ENCODE measurements at places on chromosomes 3 and 15. TPM values are rescaled to one million over a fixed set of nuclear protein-coding genes. Genes with fewer than 3 reads are reported as not detected.

Gene CMC1
- total RNA-seq = 25.8 TPM

Gene GOLGA8S
- 0.85 TPM for total RNA-seq

Gene GOLGA8K
- total RNA-seq = 1.5 TPM

DNA sequence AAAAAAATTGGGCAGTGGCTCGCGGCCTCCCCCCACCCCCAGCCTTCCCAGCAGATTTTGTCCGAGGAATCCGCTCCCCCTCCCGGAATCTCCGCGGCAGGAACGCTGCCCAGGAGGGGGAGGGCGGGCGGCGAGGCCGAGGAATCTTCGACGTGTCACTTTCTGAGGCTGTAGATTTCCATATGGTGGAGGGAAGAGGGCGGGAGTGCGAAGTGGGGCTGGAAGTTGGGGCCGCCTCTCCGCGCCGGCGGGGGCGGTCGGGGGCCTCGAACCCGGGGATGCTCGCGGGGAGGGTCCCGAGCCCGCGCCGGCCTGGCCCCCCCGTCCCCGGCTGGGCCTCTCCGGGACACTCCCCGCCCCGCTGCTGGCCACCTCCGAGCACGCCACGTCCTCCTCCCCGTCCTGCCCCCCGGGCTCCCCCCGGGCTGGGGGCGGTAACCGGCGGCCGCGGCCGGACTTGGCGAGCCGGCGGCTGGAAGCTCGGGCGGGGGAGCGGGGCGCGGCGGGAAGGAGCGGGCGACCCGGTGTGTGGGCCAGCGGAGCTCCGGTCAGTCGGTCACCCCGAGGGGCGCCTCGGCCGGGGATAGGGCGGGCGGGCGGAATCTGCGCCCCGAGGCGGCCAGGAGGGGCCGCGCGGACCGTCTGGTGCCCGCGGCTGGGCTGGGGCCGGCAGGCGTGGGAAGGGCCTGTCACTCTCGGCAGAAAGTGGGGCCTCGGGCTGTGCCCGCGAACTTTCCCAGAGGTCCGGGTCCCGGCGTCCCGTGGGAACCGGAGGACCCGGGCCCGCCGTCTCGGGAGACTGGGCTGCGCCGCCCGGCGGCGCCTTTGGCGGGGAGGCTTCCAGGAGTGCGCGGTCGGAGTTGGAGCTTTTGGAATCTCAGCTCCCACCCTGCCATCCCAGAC is 951 bp downstream of the FNDC3B start:
- DNase-seq = peak; percentile 95

Gene DPH6
- 12.0 TPM for total RNA-seq

Gene IGSF10
- 5.0 TPM for total RNA-seq

GRCh38 chr3:187832202-187832601 is 86.9 kb upstream of the BCL6 start:
- no peak for DNase-seq

Gene PLCH1
- 4.1 TPM for total RNA-seq

Gene TPRG1
- total RNA-seq = 5.2 TPM

Gene STRIT1
- 0.35 TPM for total RNA-seq

GRCh38 chr3:10956986-10957385 is 35.6 kb upstream of the SLC6A1 start:
- peak; percentile 74 for DNase-seq

- no peak for DNase-seq
Measured at GRCh38 chr15:91793771-91794170, 59.7 kb upstream of the SLCO3A1 start.

DNA sequence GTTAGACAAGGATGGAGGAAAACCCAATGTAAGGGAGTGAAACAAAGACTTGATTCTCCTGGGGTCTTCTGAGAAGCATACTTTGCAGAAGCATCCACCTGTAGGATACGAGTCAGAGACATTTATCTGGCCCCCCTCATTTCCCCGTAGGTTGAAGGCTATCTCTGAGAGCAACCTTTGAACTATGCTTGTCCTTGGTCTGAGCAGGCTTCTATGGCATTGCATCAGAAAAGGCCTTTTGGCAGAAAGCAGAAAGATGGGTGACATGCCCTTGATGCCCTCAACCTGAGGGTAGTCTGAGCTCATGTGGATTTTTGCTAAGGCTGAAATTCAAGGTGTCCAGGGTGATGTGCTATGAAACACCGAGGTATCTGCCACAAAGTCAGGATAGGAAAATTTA is 131.6 kb upstream of the SGO1 start:
- DNase-seq = no peak

GRCh38 chr3:156689608-156690007 is 15.2 kb downstream of the TIPARP start:
- DNase-seq = no peak

- DNase-seq = peak; percentile 87
Measured at GRCh38 chr15:64856429-64857145, 14.9 kb downstream of the PLEKHO2 start.

Gene LRRC2
- 16.8 TPM for total RNA-seq

Gene ACVR2B
- total RNA-seq = 6.2 TPM

Gene C3orf22
- not detected for total RNA-seq

GRCh38 chr3:78670746-78671145 is 1097.1 kb downstream of the ROBO1 start:
- no peak for DNase-seq

DNA sequence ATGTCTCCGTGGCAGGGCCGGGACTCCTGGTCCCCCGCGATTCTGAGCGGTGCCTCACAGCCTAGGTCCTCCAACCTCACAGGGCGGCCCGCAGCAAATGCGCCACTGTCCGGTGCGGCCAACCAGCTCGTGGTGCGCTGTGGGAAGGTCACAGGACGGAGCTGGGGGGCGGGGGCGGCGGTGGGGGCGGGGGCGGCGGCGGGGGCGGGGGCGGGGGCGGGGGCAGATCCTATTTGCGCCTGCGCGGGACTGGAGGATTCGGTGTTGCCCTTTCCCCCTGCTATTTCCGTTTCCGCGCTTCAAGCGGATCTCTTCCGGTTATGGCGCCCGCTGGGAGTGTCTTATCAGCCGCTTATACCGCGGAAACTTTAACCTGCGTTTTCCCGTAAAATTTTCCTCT is 106.7 kb upstream of the SNRPN start:
- peak; percentile 57 for DNase-seq

GRCh38 chr3:25906132-25906906 is 116.4 kb downstream of the OXSM start:
- no peak for DNase-seq

- DNase-seq = peak; percentile 69
Measured at GRCh38 chr3:25033407-25034029, 394.5 kb upstream of the RARB start.

DNA sequence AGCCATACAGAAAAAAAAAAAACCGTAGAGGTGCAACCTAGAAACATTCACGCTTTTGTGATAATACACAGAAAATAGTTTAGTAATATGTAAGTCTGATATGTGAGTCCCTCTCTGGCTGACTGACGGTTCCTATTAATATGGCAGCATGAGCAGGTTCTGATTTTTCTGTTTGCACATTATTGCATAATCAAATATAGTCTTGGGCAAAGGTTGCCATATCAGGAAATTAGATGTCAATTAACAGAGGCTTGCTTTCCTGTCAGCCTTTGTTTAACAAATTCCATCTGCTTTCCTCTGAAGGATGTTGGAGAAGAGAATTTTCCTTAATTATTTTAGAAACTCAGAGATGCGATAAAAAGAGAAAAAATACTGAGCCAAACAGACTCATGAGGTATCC is 14.8 kb downstream of the GABRB3 start:
- DNase-seq = no peak

- peak; percentile 58 for DNase-seq
Measured at GRCh38 chr3:108053067-108053466, 37.8 kb downstream of the CD47 start.

GRCh38 chr15:92907896-92908712 is 8.0 kb downstream of the CHD2 start:
- DNase-seq = peak; percentile 61

Gene CSTA
- total RNA-seq = 3.9 TPM

Gene TTC21A
- total RNA-seq = 2.9 TPM

Gene TM4SF1
- 70.8 TPM for total RNA-seq

GRCh38 chr3:126672741-126673140 is 17.8 kb upstream of the TXNRD3 start:
- no peak for DNase-seq

DNA sequence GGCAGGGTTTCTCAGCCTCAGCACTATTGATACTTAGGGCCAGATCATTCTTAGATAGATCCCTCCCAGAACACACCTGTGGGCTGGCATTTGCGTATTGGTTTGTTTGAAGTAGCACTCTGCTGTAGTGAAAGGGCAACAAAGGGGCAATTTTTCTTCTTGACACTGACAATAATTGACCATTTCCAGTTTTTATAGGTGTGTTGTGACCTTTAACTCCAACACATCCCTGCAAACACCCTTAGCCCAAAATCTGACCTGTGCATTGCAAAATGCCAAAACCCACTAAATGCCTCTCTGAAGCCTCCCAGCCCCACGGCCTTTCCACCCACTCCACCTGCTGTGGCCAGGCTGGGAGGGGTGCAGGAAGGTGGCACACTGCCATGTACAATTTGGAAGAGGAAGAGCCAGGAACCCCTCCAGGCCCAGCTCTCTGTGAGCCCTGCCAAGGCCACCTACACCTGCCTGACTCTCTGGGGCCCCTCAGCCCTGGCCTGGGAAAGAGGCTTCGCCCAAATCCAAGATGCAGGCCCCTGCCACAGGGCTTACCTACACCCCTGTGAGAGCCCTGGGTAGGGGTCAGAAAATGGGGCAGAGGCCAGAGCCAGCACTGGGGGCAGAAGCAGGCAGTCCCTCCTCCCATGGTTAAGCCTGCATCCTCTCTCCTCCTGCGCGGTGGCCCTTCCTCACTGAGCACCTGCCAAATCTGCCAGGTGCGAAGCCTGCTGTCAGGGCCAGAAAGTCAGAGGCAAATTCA is 9.6 kb upstream of the CYP11A1 start:
- no peak for DNase-seq

DNA sequence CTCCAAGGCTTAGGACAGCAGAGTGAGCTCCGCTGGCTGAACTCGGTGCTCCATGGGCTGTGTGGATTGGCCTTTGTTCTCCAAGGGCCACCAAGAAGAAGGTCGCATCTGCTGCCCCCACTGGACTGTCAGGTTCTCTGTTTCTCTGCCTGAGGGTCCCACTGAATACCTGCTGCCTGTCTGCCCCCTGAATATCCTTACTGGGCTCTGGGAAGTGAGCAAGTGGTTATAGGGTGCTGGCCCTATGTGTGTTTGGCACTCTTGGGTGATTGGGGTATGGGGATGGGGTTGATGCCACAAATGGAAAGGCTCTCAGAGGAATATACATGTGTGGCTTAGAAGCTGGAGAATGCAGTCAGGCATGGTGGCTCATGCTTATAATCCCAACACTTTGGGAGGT is 82.3 kb downstream of the THSD4 start:
- no peak for DNase-seq

DNA sequence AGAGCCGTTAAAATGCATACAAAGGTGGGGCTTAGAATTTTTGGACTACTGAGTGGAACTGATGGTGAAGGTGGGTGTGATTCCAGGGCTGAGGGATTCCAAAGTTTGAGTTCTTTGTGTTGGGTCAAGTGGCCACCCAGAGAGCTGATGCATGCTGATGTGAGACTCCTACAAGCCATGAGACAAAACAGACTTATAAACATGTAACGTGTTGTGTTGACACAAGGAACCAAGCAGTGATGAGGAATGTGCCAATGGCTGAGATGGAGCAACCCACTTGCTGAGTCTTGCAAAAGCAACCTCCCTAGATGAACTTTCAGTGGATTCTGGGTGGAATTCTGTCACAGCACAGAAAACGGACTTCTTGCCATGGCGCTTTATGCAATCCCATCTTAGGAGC is 289.0 kb downstream of the TLE3 start:
- DNase-seq = no peak

DNA sequence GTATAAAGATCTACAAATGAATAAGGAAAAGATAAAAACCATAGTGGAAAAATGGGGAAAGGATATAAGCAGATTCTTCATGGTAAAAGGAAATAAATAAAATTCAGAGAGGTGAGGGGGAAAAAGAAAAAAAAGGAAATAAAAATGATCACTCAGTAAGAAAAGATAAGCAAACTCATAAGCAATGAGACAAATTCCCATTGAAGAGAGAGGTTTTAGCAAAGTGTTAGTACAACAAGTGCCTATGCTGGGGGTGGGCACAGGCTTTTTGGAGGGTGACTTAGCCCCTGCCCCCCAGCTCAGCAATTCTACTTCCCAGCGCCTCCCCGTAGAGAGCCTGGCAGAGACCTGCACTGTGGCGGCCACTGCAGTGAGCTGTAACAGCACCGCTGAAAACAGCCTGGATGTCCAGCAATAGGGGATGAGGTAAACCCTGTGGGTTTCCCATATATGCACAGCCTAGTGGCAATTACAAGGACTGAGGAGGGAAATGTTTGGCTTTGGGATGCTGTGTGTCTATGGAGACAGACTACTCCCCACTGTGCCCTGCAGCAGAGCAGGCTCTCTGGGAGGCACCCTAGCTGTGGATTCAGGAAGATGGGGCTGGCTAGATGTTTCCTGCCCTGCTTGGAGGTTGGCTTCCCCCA is 23.7 kb upstream of the SFMBT1 start:
- no peak for DNase-seq

- no peak for DNase-seq
Measured at GRCh38 chr3:64426551-64426950, 201.3 kb upstream of the PRICKLE2 start.

- DNase-seq = no peak
Measured at GRCh38 chr3:47849186-47849698, 46.3 kb downstream of the DHX30 start.

DNA sequence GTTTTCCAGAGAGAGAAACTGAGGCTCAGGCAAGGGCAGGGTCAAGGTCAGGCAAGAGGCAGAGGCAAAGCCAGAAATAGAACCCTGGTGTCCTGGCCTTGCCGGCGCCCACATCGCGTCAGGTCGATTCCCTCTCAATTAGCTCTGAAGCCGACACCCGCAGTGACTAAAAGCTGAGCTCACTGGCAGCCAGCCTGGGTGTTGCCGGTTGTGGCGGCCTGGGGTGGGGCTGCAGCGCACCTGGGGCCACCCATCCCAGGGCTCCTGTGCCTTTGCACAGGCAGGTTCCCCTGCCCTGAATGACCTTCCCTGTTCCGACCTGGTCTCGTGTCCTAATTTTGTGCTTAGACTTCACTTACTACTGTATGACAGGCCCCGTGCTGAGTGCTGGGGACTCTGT is 6.2 kb downstream of the SEMA3F start:
- no peak for DNase-seq

Gene CTXN2
- not detected for total RNA-seq

DNA sequence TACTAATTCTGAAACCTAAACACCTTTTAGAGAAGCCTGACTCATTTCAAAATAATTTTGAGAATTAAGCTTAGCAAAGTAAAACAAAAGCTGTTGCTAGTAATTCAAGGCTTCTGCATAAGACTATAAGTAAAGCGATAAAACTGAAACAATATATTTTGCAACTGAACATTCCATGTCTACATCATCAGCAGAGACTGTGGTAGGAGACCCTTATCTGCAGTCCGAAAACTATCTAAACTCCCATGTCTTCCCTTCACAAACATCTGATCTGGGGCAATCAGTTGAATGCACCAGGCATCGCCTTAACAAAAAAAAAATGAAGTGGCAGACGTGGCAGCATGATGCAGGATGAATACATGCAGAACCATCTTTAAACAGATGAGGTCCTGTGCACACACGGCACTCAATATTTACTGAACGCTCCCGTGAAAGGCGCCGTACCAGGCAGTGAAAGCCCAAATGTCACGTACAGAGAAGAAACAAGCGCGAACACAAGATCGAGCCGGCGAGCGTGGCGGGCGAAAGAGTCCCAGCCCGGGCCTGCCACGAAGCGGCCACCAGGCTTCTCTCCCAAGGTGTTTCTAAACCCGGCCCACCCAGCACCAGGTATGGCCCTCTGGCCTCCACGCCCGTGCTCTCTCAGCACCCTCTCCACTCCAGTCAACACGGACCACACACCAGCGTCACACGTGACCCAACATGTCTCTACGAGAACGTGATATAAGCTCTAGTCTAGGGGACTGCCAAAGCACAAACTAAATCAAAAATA is 63.0 kb downstream of the CHSY1 start:
- peak; percentile 87 for DNase-seq

Gene ARL6
- total RNA-seq = 5.0 TPM

- DNase-seq = no peak
Measured at GRCh38 chr3:172329070-172329469, 119.2 kb downstream of the GHSR start.
